ENCODE measurements at places on chromosomes 11 and 22.

- no peak for DNase-seq
Measured at GRCh38 chr11:68905421-68906360, 2.0 kb downstream of the IGHMBP2 start.

- DNase-seq: no peak
Measured at GRCh38 chr11:19978668-19979518, 181.4 kb downstream of the DBX1 start.

- no peak for DNase-seq
Measured at GRCh38 chr11:64855596-64856304, 11.3 kb upstream of the CDC42BPG start.

- no peak for DNase-seq
Measured at GRCh38 chr22:23268139-23268712, 87.9 kb downstream of the BCR start.

- no peak for DNase-seq
Measured at GRCh38 chr11:71451596-71452198, 1.3 kb upstream of the NADSYN1 start.
